ENCODE measurements at places on chromosomes 7 and 10.

DNA sequence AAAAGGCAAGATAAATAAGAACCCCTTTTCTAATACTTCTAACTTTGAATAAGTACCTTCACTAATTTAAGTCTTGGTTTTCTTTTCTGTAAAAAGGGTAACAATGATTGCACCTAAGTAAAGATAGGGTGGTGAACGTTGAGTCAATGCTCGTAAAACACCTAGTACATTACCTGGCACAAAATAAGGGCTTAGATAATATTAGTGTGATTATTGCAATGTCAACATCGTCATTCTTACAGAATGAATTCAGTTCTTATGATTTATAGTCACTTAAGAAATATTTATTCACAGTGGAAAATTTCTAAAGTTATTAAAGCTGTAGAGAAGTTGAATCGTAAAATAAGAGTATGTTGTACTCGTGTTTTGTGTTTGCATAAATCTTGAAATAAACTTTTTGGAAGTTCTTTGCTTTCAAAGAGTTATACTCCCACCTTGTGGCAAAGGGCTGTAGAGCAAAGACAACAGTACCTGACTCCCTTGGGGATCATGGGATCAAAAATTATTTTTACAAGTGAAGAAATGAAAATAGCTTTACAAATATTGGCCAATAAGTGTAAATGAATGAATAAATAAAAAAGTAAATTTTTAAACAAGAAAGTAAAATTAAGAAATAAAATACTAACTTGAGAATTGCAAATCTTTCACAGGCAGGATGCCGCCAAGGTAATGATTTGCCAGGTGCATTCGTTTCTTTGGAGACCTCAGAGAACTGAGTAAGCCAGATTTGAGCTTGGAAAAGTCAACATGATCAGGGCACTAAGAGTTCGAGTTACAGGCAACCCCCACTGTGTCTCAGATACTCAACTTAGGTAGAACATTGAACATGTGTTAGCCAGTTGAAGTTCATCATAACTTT lies 285.8 kb upstream of the CACNA2D1 start:
- DNase-seq: peak; percentile 64

GRCh38 chr7:38411404-38411803 lies 138.0 kb upstream of the TARP start:
- DNase-seq: no peak

- no peak for DNase-seq
Measured at GRCh38 chr7:159172400-159172799, 27.7 kb upstream of the VIPR2 start.

DNA sequence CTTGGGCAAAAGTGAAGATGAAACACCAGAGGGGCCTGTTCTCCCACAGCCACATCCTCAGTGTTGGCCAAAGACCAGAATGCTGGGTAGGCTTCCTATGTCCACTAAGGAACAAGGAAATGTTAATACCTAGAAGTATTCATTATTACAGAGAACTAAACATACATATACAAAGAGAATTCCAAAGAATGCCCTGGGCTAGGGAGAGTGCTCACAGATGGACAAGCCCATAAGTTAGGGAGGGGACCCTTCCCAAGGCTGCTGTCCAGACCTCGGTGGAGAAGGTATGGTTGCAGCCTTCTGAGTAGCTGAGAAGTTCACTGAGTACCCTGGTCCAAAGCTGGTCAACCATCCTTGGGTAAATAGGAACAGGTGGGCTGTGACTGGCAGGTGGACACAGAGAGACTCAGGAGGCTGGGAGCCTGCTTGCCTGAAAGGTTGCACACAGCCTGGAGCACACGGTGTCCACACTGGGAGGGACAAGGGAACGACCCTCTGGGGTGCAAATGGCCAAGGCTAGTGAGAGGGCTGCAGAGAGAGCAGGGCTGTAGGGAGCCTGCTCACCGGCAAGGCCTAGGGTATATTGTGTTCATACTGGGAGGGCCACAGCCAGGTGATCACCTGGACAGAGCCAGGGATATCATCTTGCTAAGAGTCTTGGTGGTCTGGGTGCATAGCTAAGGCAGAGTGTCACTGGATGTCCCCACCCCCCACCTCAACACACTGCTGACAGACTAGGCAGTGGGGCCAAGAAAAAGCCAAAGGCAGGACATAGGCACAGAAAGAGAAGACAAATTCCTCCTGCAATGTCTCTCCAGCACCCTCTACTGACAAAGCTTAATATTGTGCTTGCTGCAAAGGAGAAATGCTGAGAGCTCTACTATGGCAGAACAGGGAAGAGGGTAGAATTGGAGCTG lies 40.3 kb downstream of the CPVL start:
- DNase-seq: peak; percentile 73

DNA sequence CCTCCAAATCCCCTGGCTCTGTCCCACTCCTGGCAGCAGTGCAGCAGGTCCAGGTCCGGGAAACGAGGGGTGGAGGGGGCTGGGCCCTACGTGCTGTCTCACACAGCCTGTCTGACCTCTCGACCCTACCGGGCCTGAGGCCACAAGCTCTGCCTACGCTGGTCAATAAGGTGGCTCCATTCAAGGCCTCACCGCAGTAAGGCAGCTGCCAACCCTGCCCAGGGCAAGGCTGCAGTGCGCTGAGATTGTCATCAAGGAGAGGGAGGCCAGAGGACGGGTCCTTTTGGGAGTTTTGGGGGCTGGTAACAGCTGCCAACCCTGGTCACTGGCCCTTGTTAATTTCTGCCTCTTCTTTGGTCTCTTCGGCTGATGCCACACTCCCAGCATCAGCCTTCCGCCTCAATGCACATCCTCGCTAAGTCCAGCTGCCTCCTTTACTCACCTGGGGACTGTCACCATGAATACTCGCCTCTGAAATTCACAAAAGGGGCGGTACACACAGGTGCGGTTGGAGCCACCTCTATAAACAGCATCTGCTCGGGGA lies 3.5 kb downstream of the EPO start:
- DNase-seq: no peak

DNA sequence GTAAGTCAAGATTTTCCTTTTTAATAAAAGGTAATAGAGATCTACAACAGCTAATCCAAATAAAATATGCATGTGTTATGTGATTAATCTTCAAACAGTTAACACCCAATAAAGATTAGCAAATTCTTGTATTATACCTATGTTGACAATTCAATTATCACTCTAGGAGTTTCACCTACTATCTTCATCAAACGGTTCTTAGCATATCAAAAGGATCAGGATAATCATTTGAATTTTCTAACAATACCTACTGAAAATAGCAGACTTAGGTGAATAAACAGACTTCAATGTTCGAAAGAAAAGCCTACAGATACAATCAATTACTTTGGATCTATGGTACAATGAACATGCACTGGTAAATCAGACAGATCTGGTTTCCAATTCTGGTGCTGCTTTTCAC lies 268.3 kb downstream of the CACNA2D1 start:
- no peak for DNase-seq
